ENCODE measurements at places on chromosomes 13 and 19. TPM values are rescaled to one million over a fixed set of nuclear protein-coding genes. Genes with fewer than 3 reads are reported as not detected.

DNA sequence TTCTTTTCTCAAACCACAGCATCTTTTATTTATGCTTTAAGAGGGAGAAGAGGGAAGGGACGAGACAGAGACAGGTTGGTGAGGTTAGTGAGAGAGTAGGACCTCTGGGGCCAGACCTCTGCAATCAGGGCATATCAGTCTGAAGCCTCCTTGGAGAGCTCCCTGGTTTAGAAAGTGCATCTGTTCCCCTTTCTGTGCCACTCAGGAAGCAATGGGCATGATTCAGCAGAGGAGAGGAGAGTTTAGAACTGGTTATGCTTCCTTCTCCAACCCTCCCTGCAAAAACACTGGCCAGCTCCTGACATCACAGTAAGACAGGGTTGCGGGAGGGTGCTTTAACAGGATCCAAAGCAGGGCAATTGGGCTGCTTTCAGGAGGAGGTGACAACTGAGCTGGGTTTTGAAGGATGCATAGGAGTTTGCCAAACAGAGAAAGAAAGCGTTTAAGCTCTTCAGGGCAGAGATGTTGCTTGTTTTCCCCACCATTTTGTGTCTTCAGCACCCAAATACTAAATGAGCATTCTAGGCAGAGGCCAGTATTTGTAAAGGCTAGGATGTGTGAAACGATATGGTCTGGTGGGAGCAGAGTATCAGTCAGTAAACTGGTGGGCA, 33.1 kb downstream of the CERS4 start:
- DNase-seq: no peak

DNA sequence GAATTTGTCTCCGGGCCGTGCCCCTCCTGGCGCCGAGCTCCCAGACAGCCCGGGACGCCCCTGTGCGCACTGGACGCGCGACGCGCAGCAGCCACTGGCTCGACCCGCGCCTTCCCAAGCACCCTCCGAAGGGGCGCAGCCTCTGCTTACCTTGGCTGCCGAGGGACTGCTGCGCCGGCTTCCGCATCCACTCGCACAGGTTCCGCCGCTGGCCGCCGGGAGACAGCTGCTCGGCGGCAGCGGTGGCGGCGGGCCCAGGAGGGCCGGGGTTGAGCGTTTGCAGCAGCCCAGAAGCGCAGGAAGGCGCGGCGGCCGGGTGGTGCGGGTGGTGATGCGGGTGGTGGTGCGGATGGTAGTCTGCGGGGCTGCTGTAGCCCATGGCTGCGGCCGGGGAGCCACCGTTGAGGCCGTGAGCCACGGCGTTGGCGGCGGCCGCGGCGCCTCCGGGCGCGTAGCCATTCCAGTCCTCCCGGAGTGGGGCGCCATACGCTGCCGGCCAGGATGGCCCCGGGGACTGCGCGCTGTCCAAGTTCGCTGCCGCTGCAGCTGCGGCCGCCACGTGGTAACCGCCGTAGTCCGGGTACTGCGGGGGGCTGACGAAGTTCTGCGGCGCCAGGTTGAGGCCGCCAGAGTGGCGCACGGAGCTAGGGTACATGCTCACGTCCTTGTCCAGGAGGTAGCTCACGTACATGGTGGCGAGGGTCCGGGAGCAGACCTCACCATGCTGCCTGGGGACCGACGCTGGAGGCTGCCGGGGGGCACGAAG, 616 bp downstream of the CDX2 start:
- no peak for DNase-seq

GRCh38 chr19:44498988-44499387, 1.3 kb downstream of the ZNF180 start:
- DNase-seq: no peak

DNA sequence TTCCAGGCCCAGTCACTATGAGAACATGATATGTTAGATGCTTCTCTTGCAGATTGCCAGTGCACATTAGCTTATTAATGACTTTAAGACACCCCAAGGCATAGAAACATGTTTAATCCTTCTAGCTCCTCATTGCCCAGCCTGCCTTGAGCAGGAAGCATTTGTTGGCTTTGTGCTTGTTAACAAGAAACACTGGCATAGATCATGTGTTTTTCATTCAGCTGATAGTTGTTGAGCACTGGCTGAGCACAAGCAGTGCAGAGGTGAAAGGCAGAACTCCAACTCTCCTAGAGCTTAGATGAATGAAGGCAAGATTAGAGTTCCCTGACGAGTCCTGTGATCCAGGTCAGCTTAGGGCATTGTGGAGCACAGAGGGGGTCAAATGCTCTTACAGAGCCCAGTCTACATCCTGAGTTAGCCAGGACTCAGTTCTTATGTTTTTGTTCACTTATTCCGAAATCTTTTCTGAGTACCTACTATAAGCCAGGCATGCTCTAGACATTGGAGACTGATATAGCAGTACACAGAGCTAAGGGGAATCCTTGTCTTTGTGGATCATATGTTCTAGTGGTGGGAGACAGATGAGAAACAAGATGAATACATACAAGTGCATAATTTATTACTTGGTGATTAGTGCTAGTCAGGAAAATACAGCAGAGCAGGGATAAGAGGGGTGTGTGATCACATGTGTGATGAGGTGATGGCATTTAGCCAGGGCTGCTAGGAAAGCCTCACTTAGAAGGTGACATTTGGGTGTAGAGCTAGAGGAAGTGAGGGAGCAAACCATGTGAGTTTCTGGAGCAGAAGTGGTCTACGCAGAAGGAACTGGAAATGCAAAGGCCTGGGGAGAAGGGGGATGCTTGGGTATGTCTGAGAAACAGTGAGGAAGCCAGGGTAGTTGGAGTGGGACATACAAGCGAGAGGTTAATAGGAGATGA, 101.2 kb downstream of the WASF3 start:
- DNase-seq: no peak

The NLRP4 gene
- not detected for total RNA-seq

The ZNF677 gene
- 21.7 TPM for total RNA-seq

GRCh38 chr19:7605490-7606222, 10.0 kb downstream of the CAMSAP3 start:
- no peak for DNase-seq

DNA sequence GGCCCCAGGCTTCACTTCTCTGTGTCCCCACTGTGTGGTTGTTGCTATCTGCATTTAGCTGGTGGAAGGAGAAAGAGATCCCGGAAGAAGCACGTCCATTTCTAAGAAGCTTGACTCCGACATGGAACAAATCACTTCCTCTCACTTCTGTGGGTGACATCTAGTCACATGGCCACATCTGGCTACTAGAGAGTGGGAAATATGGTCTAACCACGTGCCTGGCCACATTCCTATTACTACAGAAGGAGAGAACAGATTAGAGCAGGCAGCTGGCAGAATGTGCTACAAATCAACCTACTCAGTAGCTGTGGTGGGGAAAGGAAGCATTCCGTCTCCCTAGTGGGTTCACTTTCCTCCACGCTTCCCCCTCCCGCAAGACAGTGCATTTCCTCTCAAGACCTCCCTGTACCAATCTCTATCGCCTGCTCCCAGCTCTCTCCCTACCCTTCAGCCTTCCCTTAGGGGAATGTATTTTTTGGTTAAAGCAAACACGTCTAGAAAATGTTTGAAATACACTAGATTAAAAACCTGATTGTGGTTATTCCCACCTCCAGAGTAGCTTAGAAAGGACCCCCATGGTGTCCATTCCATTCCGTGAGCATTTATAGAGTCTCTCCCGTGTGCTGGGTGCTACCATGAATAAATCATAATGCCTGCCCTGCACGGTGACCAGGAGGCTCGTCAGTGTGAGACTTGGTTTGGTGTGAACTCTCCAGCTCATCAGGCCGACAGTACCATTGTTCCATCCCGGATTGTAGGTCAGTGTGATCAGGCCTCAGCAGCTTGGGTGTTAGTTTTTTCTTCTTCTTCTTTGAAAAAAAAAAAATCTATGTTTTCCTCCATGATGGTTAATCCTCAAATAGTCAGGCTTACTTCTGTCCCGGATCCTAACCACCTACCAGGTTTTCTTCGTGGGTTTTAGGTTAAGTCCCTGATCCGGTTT, 8.0 kb upstream of the AMER2 start:
- DNase-seq: no peak

- DNase-seq: no peak
These were observed 110.5 kb downstream of the ENOX1 start for GRCh38 chr13:43676320-43676719.

The ZNF534 gene
- 0.68 TPM for total RNA-seq

- no peak for DNase-seq
These were observed 36.1 kb upstream of the ANKRD10 start for GRCh38 chr13:110950819-110951570.

All from thoracic aorta (tissue), 2 donors.